ENCODE measurements at places on chromosomes 12 and 14.

DNA sequence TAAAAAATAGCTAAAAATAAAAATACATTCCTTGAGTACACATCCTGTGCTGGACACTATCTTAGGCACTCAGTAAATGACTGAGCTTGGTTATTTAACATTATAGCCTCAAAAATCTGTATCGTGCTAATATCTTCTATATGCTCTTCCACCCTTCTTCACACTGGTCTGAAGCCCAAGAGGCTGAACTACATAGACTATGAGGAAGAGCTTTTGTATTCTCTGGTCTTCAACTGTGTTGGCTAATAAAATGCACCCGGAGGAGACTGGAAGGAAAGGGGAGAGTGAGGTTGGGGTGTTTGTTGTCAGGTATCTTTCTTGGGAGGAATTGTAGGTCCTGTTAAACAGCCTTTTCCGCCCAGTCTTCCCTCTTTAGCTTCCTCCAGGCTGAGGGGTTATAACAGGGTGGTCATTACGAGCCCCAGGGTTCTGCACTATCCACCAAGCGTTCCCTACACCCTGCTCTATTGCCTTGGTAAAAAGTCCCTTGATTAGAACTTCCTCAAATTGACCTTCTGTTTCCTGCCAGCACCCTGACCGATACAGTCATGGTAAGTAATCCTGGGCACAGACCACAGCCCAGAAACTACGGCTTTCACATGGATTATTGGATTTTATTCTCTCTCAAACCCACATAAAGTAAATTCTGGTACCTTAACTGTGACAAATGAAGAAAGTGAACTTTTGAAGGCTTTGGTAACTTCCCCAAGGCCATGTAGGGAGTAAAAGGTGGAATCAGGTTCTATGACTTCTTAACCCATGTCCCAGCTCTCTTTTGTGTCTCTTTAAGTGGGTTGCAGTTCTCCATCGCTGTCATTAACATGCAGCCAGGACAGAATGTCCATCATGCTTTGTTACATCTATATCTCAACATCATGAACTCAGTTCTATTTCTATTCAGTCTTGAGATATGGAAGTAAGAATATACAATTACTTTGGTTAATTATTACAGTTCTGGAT is 71.3 kb downstream of the PTHLH start:
- no peak for DNase-seq

DNA sequence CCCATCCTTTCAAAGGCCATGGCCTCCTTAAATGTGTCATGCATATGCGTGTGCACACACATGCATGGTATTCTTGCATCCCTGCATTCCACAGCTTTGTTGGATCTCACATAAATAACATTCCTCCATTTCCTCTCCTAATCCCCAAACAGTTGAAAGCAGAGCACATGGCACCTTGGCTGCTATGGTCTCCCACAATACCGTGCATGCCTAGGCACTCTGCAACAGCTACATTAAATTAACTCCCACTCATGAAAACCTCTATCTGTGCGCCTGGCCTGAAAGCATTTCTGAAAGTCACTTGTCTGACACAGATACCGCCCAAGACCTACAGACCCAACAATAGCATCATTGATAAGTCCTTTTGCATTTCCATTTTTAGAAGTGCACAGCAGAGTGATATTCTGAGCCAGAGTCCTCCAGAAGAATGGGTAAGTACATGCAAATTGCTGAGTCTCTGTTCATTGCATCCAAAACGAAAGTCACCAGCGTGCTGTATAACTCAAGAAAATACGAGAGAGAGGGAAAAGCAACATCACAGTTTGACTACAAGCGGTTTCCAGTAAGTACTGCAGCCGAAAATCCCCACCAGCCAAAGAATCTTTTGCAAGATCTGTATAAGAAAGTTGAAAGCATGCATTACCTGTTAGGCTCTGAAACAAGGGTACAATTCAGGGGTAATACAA is 436 bp downstream of the ASB2 start:
- no peak for DNase-seq

DNA sequence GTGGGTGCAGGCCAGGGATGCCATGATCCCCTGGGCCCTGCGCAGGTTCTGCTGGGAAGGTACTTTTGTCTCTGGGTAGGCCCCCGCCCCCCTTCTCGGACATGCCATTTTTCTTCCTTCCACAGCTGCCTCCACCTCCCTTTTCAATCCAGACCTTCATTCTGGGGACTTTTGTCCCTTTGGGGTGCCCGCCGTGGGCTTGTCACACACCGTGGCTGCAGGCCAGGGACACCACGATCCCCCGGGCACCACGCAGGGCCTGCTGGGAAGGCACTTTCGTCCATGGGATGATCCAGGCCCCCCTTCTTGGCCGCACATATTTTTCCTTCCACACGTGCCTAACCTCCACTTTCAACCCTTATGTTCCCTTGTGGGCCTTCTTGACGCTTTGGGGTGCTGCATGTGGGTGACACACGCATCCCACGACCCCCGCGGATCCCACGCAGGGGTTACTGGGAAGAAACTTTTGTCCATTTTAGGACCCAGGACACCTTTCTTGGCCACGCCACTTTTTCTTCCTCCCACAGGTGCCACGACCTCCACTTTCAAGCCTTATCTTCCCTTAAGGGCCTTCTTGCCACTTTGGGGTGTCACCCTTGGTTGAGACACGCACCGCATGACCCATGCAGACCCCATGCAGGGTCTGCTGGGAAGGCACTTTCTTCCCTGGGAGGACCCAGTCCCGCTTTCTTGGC is 272.5 kb downstream of the ALG10 start:
- no peak for DNase-seq

- DNase-seq: no peak
Observed at GRCh38 chr12:23699031-23699430, 250.4 kb downstream of the SOX5 start.

GRCh38 chr14:104367866-104368750 is 211.5 kb upstream of the C14orf180 start:
- DNase-seq: no peak

- DNase-seq: no peak
Observed at GRCh38 chr12:32773691-32774090, 18.0 kb upstream of the YARS2 start.

DNA sequence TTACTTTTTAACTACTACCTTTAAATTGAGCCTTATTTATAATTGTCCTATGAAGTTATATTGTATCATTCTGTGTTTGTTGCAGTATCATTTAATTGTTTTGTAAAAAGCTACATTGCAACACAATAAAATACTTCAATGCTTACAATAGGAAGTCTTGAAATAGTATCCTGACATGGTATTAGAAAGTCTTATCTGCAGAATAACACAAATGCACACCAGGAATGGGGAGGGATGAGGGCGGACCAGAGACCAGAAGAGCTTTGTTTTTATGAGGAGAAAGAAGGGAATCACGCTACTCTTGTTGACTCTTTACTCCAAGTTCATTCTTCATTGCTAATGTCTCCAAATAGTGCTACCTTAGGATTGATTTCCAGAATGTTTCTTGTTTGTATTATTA is 120.2 kb downstream of the MON2 start:
- DNase-seq: no peak

DNA sequence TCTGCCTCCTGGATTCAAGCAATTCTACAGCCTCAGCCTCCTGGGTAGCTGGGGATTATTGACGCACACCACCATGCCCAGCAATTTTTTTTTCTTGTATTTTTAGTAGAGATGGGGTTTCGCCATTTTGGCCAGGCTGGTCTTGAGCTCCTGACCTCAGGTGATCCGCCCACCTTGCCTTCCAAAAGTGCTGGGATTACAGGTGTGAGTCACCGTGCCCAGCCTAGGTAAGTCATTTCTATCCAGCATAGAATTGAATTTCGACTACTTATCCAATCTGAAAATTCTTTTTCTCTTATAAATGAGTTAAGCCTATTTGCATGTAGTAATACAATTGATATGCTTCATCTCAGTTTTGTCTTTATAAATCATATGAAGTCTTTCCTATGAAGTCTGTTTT is 12.9 kb upstream of the NOPCHAP1 start:
- no peak for DNase-seq

DNA sequence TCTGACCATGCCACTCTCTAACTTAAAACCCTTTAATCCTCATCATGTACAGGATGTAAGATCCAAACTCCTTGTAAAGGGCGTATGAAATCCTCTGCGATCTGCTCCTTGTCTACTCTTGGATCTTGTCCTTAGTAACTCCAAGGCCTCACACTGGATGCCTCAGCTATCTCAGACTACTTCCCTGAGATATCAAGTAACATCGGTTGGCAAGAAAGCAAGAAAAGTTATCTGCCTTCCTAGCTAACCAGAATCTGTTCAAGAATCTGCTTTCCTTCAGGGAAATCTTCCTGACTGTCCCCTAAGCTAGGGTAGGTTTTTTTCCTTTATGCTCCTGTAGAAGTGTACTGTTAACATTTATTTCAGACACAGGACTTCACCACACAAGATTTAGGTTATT is 82.6 kb downstream of the TAOK3 start:
- DNase-seq: no peak

- DNase-seq: no peak
Observed at GRCh38 chr12:116561181-116561821, 2.1 kb downstream of the MAP1LC3B2 start.

GRCh38 chr12:49885118-49885517 is 18.6 kb downstream of the FAIM2 start:
- no peak for DNase-seq

DNA sequence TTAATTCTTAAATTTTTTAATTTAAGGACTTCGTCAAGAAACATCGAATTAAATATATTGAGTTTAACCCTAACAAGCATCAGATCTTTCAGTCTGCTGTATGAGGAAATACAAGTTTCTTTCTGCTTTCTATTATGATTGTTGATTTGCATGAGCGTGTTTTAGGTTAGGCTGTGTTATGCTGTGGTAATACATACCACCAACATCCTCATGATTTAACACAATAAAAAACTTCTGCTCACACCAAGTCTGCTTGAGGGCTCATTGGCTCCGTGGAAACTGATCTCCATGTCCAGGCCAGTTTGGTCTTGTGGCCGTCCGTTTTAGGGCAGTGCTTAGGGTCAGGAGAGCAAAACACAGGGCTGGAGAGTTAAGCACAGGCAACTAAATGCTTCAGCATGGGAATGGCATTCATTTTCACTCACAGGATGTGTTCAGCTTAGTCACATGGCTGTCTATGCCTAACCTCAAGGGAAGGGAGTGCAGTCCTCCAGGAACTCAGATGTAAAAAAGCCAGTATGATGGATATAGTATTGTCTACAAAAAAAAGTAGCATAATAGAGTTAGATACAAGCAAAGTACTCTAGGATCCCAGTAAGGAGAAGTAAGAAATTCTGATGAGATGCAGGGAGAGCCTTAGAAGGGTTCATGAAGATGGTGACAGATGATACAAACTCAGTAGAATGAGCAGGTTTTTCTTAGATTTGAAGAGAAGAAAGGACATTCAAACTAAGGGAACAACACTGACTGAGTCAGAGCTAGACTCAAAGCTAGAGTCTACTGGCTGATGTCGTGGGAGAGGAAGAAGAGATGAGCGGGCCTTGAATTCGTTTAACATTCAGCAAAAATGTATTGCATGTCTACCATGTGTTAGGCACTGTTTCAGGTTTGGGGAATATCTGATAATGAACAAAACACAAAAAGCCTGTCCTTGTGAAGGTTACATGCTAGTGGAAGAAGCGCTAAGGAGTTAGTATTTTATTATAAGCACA is 16.3 kb downstream of the MARK3 start:
- DNase-seq: no peak

- no peak for DNase-seq
Observed at GRCh38 chr14:39740454-39740853, 308.2 kb upstream of the FBXO33 start.

GRCh38 chr14:103097994-103098957 is 3.8 kb downstream of the EXOC3L4 start:
- DNase-seq: no peak

DNA sequence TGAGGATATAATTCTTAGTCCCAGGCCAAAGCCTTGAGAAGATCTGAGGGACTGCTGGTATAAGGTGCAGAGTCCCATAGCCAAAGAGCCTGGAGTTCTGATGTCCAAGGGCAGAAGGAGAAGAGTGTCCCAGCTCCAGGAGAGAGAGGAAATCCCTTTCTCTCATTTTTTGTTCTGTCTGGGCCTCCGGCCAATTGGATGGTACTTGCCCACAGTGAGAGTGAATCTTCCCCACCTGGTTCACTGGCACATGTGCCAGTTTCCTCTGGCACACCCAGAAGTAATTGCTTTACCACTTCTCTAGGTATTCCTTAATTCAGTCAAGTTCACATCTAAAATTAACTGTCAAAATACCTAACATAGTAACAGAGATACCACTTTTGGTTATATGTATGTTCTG is 15.3 kb downstream of the ARID4A start:
- no peak for DNase-seq

DNA sequence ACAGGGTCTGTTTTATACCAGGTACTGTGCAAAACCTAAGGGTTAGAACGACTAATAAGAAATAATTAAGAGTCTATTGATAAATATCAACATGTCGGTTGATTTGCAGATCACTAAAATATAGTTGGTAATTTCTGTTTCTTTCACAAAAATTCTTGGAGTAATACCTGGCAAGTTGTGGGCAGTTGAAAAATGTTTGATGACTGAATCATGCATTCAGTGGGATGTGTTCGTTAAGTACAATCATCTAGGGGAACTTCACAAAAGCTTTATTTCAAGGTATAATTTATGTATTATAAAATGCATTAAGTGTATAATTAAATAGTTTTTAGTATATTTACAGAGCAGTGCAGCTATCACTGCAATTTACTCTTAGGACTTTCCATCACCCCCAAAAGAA is 120.0 kb downstream of the KCNA5 start:
- no peak for DNase-seq

GRCh38 chr14:99809360-99809759 is 16.1 kb downstream of the EML1 start:
- no peak for DNase-seq

DNA sequence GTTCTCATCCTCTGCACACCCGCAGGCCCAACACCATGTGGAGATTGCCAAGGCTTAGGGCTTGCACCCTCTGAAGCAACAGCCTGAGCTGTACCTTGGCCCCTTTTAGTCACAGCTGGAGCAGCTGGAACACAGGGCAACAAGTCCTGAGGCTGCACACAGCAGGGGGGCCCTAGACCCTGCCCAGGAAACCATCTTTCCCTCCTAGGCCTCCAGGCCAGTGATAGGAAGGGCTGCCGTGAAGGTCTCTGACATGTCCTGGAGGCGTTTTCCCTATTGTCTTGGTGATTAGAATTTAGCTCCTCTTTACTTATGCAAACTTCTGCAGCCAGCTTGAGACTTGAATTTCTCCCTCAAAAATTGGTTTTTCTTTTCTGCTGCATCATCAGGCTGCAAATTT is 373.5 kb upstream of the CLEC14A start:
- no peak for DNase-seq

- no peak for DNase-seq
Observed at GRCh38 chr12:55934773-55935172, 3.8 kb downstream of the DGKA start.

DNA sequence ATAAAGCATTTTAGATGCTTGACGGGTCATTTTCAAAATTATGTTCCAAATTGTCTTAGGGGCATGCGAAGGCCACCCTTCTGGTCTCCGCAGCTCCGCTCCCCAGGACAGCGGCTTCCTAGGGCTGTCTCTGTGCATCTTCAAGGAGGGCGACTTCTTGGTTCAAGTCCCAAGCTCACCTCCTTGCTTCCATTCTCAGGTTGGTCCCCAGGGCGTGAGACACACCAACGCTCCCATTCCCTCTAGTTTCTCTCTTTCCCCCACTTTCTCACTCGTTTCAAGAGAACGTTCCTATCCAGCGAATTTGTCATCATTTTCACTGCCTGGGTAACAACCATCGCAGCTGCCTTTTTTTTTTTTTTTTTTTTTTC is 109.4 kb upstream of the CCND2 start:
- DNase-seq: no peak

- DNase-seq: no peak
Observed at GRCh38 chr12:106974511-106974910, 12.4 kb downstream of the MTERF2 start.
